Breast epithelium (tissue), 4 donors: ENCODE measurements at places on chromosomes 3 and 15. TPM values are rescaled to one million over a fixed set of nuclear protein-coding genes. Genes with fewer than 3 reads are reported as not detected.

DNA sequence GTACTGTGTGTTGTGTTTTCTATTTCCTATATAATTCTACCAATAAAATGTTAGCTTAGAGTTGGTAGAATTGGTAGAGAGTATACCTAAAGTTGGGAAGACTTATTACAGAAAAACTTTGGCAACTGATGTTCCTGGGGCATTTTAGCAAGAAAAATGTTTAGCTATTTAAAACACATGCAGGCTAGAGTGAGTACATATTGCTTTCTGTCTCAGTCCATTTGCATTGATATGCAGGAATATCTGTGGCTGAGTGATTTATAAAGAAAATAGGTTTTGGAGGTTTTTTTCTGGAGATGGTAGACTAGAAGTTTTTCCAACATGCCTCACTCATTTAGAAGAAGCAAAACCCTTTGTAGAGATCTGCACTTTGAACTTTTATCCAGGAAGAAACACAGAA, 30.4 kb upstream of the OR5K1 start:
- no peak overlapping the region for H3K4me3 ChIP-seq
- H3K36me3 ChIP-seq, result no peaks in the 10 kb centered on the region
- H3K4me1 ChIP-seq, result no peaks in the 10 kb centered on the region
- no peak for DNase-seq
- H3K27me3 ChIP-seq, result no peaks in the 10 kb centered on the region

DNA sequence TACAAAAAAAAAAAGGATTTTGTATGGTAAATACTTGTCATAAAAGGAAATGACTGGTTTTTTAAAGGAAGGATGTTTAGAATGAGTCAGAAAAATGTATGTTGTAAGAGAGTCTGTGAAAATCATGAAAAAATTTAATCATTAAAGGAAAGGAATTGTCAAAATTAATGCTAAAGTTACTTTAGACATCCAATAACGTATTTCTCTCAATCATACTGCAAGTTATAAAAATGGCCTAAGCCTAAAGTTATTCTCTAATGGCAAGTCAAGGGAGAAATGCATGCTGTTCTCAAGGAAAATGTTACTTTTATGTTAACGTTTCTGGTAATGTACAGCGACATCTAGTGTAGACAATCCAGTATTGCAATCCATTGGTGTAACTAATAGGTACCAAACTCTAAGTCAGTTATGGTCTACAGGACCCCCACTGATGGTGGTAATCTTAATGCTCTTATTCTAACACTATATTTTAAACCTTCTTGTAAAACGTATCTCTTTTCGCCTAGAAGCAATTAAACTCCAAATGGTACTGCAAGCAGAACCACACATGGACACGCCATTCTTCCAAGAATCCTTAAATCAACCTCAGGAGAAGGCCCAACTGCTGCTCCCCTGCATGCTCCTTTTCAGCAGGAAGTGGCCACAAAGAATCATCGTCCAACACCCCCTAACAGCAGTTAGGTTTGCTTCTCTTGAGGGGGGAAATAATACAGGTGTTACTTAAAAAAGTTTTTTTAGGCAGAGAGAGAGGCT, 35.2 kb downstream of the NCEH1 start:
- no peaks in the 10 kb centered on the region for H3K4me1 ChIP-seq
- H3K4me3 ChIP-seq, result no peak overlapping the region
- no peak overlapping the region for H3K27ac ChIP-seq
- no peaks in the 10 kb centered on the region for H3K36me3 ChIP-seq
- DNase-seq, result no peak
- no peaks in the 10 kb centered on the region for H3K27me3 ChIP-seq

GRCh38 chr3:44802011-44802410, 40.4 kb downstream of the KIF15 start:
- H3K4me3 ChIP-seq, result no peak overlapping the region
- H3K27ac ChIP-seq, result no peak overlapping the region
- no peak for DNase-seq
- no peaks in the 10 kb centered on the region for H3K4me1 ChIP-seq

GRCh38 chr3:4693620-4694019, 200.5 kb downstream of the ITPR1 start:
- no peak overlapping the region for H3K27ac ChIP-seq
- H3K4me1 ChIP-seq, result no peaks in the 10 kb centered on the region
- no peaks in the 10 kb centered on the region for H3K27me3 ChIP-seq
- H3K36me3 ChIP-seq, result no peaks in the 10 kb centered on the region

GRCh38 chr15:83613714-83614113, 40.2 kb upstream of the ADAMTSL3 start:
- no peak overlapping the region for H3K4me3 ChIP-seq
- no peaks in the 10 kb centered on the region for H3K4me1 ChIP-seq
- H3K27me3 ChIP-seq, result no peaks in the 10 kb centered on the region
- H3K27ac ChIP-seq, result no peak overlapping the region

GRCh38 chr3:72127844-72128243, 342.9 kb upstream of the PROK2 start:
- H3K4me3 ChIP-seq, result no peak overlapping the region
- H3K27ac ChIP-seq, result no peak overlapping the region
- no peaks in the 10 kb centered on the region for H3K4me1 ChIP-seq
- H3K36me3 ChIP-seq, result no peaks in the 10 kb centered on the region
- H3K27me3 ChIP-seq, result no peaks in the 10 kb centered on the region
- no peak for DNase-seq

GRCh38 chr3:139357899-139358298, 14.1 kb downstream of the MRPS22 start:
- no peak overlapping the region for H3K27ac ChIP-seq
- H3K27me3 ChIP-seq, result no peaks in the 10 kb centered on the region
- no peak overlapping the region for H3K4me3 ChIP-seq
- no peaks in the 10 kb centered on the region for H3K4me1 ChIP-seq
- no peak for DNase-seq

GRCh38 chr3:27630885-27631284, 91.2 kb downstream of the EOMES start:
- no peak for DNase-seq
- no peaks in the 10 kb centered on the region for H3K27me3 ChIP-seq
- H3K4me1 ChIP-seq, result no peaks in the 10 kb centered on the region
- H3K27ac ChIP-seq, result no peak overlapping the region
- no peak overlapping the region for H3K4me3 ChIP-seq

- no peak overlapping the region for H3K4me3 ChIP-seq
- no peak overlapping the region for H3K27ac ChIP-seq
- H3K36me3 ChIP-seq, result no peaks in the 10 kb centered on the region
- no peaks in the 10 kb centered on the region for H3K27me3 ChIP-seq
- no peaks in the 10 kb centered on the region for H3K4me1 ChIP-seq
- DNase-seq, result no peak
These were observed 27.4 kb downstream of the GLDN start for GRCh38 chr15:51368751-51369450.

GRCh38 chr15:100694381-100695021, 92.1 kb downstream of the ASB7 start:
- peak overlapping the region; percentile 13 for H3K27ac ChIP-seq
- no peaks in the 10 kb centered on the region for H3K27me3 ChIP-seq
- H3K4me1 ChIP-seq, result no peaks in the 10 kb centered on the region
- H3K36me3 ChIP-seq, result no peaks in the 10 kb centered on the region
- H3K4me3 ChIP-seq, result no peak overlapping the region

DNA sequence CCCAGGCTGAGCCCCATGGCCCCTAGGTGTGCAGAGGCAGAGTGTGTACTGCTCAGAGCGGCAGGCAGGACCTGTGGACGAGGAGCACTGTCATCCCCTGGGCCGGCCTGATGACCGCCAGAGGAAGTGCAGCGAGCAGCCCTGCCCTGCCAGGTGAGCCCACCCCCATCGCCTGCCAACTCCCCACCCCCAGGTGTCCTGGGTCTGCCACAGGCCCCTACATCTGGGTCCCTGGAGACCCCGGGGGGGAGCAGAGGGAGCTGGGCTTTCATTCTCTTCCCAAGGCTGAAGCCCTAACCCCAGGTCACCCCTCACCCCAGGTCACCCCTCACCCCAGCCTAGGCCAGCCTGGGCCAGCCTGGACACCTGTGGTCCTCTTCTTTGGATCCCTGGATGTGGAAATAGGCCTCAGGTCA, 93.1 kb downstream of the TBC1D2B start:
- no peaks in the 10 kb centered on the region for H3K27me3 ChIP-seq
- no peak overlapping the region for H3K4me3 ChIP-seq
- H3K36me3 ChIP-seq, result no peaks in the 10 kb centered on the region
- no peak overlapping the region for H3K27ac ChIP-seq

GRCh38 chr3:143016321-143016972, 15.1 kb downstream of the U2SURP start:
- no peak overlapping the region for H3K27ac ChIP-seq
- no peaks in the 10 kb centered on the region for H3K36me3 ChIP-seq

GRCh38 chr15:70486451-70487386, 276.6 kb downstream of the UACA start:
- H3K36me3 ChIP-seq, result no peaks in the 10 kb centered on the region
- no peak overlapping the region for H3K4me3 ChIP-seq
- H3K4me1 ChIP-seq, result no peaks in the 10 kb centered on the region
- H3K27me3 ChIP-seq, result no peaks in the 10 kb centered on the region
- no peak overlapping the region for H3K27ac ChIP-seq

DNA sequence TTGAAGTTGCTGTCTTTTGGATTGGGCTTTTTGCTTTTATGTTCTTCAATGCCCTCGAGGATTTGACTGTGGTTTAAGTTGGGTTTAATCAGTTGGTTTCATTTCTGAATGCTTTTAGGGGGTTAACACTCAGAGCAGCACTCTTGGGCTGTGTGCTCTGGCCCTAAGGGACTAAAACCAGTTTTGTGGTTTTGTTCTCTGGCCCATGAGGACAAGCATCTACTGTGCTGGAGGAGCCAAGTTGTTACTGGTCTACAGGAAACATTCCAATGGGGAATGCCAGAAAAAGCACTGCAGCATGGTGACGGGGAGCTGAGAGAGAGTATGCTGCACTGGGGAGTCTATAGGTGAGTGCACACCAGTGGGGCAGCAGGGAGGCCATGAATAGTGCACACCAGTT, 596.9 kb downstream of the ZBBX start:
- no peak overlapping the region for H3K4me3 ChIP-seq
- H3K4me1 ChIP-seq, result no peaks in the 10 kb centered on the region
- H3K27me3 ChIP-seq, result no peaks in the 10 kb centered on the region
- no peaks in the 10 kb centered on the region for H3K36me3 ChIP-seq

- H3K36me3 ChIP-seq, result no peaks in the 10 kb centered on the region
- H3K4me1 ChIP-seq, result no peaks in the 10 kb centered on the region
- no peak for DNase-seq
These were observed 59.9 kb downstream of the FAM43A start for GRCh38 chr3:194745422-194746184.

- H3K4me1 ChIP-seq, result no peaks in the 10 kb centered on the region
- no peak overlapping the region for H3K27ac ChIP-seq
These were observed 213.8 kb upstream of the STAC start for GRCh38 chr3:36166477-36166876.

DNA sequence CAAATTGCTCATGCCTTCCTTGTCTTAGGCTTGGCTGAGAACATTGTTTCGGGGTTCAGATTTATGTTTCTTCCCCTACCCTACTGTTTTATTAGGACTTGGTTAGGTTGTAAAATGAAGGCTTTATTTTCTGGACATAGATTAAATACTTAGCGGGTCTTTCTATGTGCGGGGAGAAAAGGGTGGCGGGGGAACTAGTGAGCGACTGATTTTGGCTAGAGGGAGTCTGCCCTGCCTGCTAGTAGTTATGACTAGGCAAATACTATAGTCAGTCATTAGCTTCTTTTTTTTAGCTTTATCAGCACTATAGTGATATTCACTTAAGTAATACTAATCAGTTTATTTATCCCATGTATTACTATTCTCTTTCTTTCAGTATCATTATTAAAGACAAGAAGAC, 3.6 kb downstream of the CADM2 start:
- H3K4me1 ChIP-seq, result no peaks in the 10 kb centered on the region
- no peaks in the 10 kb centered on the region for H3K27me3 ChIP-seq

DNA sequence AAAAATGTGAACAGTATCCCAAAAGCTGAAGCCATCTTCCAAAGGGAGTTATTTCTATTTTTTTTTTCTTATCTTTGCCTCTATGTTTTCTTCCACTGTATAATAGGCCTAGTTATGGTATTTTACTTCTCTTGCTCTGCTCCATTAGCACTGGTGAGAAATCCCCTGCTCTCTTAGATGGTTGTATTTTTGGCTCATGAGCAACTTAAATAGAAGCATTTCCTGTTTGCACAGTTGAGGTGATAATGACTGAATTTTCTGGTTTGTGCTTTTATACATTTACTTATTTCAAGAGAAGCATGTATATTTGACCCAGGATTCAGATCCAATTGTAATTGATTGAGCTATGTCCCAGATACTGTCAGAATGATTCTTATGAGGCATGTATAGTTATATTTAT, 61.6 kb upstream of the CD200R1L start:
- H3K4me1 ChIP-seq, result no peaks in the 10 kb centered on the region
- H3K27ac ChIP-seq, result no peak overlapping the region
- H3K27me3 ChIP-seq, result no peaks in the 10 kb centered on the region
- no peak for DNase-seq

DNA sequence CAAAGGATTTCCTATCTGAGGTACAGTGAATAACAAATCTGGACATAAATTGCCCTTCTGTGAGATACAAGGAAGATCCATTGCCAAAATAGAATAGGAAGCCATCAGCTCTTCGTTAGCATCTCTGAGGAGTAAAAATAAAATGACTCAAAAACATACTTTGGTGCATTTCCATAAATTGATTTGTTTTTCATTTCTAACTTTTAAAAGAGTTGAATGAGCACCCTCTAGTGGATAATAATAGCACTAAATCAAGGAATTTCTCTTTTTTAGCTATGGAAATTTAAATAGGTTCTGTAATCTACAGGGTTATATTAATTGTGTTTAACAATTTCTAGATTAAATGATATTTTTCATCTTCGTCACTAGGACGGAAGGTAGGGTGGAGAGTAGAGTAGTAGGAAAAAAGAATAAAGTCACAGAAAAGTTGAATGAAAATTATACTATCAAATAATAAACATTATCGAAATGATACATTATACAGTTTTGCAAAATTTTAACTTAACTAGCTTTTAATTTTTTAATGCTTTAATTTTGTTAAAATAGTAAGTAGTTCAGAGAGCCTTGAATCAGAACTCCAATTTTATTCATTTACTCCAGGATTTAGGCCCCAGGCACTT, 6.4 kb downstream of the NSUN3 start:
- no peaks in the 10 kb centered on the region for H3K4me1 ChIP-seq
- H3K36me3 ChIP-seq, result no peaks in the 10 kb centered on the region
- H3K27ac ChIP-seq, result no peak overlapping the region
- no peak for DNase-seq
- no peak overlapping the region for H3K4me3 ChIP-seq

DNA sequence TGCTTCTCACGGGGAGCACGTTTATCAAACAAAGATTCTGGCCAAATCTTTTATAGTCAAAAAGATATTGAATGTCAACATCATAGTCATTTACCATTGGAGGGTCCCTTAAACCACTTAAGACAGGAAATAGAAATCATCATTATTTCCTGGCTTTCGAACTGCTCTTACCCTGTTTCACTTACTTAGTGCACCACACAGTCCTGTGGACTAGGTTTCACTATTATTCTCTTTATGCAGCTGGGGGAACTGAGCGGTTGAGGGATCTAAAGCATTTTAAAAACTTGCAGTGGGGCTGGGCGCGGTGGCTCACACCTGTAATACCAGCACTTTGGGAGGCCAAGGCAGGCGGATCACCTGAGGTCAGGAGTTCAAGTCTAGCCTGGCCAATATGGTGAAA, 13.7 kb upstream of the TPRG1 start:
- DNase-seq, result no peak
- no peaks in the 10 kb centered on the region for H3K27me3 ChIP-seq
- H3K4me3 ChIP-seq, result no peak overlapping the region
- H3K27ac ChIP-seq, result no peak overlapping the region

The THPO gene
- total RNA-seq, result 1.3 TPM

The CHRM5 gene
- total RNA-seq, result not detected

The ROBO2 gene
- 1.3 TPM for total RNA-seq

The SENP7 gene
- 26.9 TPM for total RNA-seq

The LEKR1 gene
- total RNA-seq, result 2.3 TPM

The DPPA2 gene
- total RNA-seq, result not detected

The C3orf22 gene
- total RNA-seq, result not detected

The SH2D7 gene
- not detected for total RNA-seq

The TMIE gene
- total RNA-seq, result not detected

The IL17RE gene
- 11.7 TPM for total RNA-seq
